ENCODE measurements at places on chromosomes 4 and X. TPM values are rescaled to one million over a fixed set of nuclear protein-coding genes. Genes with fewer than 3 reads are reported as not detected.
A peak's percentile ranks its signal among the peaks of the same experiment; 100 is the strongest.

Gene CLGN
- total RNA-seq, result 16.1 TPM

Gene DNASE1L1
- 11.5 TPM for total RNA-seq

Gene CLDN22
- total RNA-seq, result not detected

Gene LRIT3
- total RNA-seq, result 0.19 TPM

Gene MTMR8
- total RNA-seq, result 4.0 TPM

Gene HPGD
- not detected for total RNA-seq

Gene PITX2
- total RNA-seq, result 0.77 TPM

Gene EPGN
- 0.63 TPM for total RNA-seq

DNA sequence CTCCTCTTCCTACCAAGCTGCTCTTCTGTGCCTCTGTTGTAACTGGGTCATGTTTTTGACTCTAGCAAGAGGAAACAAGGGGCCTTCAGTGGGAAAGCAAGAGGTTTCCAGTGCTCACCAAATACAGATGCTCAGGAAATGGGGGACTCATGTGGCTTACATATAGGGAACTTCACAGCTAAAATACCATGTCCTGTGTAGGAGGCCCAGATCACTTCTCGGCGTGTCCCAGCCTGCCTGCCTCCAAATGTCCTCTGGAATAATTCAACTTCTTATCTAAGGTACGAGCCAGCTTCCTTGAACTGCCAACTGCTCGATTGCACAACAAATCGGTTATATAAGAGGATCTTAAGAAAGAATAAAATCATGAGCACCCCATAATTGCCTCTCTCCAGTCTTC lies 161.3 kb downstream of the KIT start:
- H3K36me3 ChIP-seq, result peaks cover 3% of the 10 kb centered on the region
- no peak overlapping the region for H3K4me3 ChIP-seq

DNA sequence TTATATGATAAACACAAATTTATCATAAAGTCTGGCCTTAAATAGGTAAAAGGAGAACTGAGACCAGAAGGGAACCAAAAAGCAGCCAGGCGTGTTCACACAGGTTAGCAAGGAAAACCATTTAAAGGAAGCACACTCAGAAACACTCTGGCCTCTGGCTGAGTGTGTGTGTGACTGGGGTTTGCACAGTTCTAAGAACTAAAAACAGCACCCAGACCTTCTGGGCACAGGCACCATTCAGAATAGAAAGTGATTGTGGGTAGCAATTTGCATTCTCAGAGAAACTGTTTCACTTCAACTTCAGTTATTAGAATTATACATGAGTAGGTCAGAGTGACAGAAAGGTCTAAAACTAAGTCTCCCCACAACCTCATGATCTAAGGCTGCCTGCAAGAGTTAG lies 10.0 kb downstream of the GPR82 start:
- H3K4me1 ChIP-seq, result no peaks in the 10 kb centered on the region
- H3K36me3 ChIP-seq, result peaks cover 3% of the 10 kb centered on the region
- H3K27me3 ChIP-seq, result no peaks in the 10 kb centered on the region
- H3K27ac ChIP-seq, result no peak overlapping the region
- no peak for DNase-seq

DNA sequence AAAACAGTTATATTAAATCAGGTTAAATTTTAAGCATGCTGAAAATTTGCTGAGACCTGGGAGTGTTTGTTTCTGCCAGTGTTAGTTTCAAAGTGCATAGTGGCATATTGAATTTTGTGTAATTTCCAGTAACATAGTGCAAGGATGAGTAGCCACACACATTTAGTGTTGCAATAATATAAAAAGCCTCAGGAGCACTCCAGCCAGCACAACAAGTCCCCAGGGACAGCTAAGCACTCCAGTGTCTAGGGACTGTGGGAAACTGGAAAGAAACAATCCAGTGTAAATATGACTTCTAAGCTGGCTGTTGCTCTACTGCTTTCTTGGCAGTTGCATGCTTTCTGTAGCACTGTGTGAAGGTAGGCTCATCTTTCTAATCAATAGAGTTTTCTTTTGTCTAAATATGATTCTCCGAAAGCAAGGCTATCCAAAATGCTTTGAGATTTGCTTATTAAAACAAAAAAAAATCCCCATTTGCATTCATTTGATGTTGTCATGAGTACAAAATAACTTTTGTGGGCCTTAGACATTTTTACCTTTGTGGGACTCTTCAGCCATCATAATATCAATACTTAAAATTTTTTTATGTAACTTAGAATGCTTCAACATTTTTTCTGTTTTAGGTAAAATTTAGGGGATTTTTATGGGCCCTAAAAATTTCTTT lies 24.2 kb upstream of the CXCL2 start:
- no peak for DNase-seq
- peaks cover 13% of the 10 kb centered on the region for H3K4me1 ChIP-seq
- no peak overlapping the region for H3K4me3 ChIP-seq
- H3K36me3 ChIP-seq, result no peaks in the 10 kb centered on the region

DNA sequence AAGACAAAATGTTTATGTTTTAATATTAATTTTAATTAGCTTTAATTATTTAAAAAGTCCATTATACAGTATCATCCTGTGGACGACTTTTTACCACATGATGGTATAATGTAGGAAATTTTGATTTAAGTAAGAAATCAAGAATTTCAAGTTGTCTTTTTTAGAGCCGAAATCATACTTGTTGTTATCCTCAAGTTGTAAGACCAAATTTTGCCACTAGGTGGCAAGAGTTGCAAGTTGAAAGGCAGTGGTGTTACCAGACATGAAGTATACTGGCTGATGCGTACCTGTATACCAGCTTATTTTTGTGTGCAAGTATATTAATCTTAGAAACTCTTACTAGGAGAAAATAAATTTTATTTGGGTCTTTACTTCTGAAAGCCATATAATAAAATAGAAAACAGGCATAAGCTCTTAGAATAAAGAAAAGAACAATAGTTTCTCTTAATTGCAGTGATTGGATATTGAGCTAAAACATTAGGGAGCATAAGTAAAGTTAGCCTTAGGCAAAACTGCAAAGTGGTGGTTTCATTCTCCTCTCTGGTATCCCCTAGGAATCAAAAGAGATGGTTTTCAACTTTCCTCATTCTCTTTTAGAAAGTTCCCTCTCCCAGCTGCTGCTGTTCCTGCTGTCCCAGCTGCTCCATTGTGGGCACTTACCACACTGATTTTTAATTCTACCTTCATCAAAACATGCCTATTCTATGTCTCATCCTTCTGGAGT lies 118.0 kb upstream of the WDFY3 start:
- H3K36me3 ChIP-seq, result peaks cover 5% of the 10 kb centered on the region
- no peaks in the 10 kb centered on the region for H3K27me3 ChIP-seq
- peak; percentile 47 for DNase-seq
- no peaks in the 10 kb centered on the region for H3K4me1 ChIP-seq

DNA sequence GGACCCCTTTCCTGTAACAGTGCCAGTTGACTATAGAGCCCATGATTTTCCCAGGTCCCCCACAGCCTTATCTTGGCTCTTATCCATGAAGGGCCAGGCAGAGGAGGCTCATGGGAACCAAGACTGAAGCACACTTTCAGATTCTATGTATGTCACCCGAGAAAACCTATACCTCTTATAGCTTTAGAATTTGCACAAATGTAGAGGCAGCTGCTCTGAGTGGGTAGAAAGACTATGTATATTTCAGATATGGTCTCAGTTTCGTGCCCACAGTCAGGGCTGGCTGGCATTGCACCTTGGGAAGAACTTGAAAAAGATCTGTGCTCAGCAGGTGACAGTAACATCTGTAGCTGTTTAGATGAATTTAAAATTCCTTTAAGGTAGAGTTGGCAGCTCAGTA lies 8.3 kb upstream of the LNX1 start:
- H3K36me3 ChIP-seq, result no peaks in the 10 kb centered on the region
- DNase-seq, result no peak
- no peak overlapping the region for H3K4me3 ChIP-seq
- H3K27ac ChIP-seq, result no peak overlapping the region
- H3K27me3 ChIP-seq, result no peaks in the 10 kb centered on the region

DNA sequence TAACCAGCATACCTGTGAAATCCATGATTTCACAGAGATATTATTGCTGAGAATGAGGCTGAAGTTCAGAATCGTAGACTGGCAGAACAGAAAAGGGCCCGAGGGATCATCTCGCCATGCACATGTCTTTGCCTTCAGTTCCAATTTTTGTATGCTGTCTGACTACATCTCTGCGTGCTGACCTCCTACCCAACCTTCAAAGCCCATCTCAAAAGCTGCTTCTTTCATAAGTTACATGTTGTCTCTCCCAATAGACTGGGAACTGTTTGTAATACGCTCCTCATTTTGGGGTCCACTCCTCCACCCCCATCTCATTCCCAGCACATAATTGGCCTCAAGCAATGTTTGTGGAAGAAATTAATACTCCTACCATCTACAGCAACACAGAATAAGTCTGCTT lies 78.2 kb downstream of the RTL5 start:
- peaks cover 3% of the 10 kb centered on the region for H3K27me3 ChIP-seq
- H3K4me3 ChIP-seq, result no peak overlapping the region
- peak overlapping the region; percentile 15 for H3K27ac ChIP-seq

Measured in neural crest cell (in vitro differentiated cells).